ENCODE measurements at places on chromosomes 1 and 21. TPM values are rescaled to one million over a fixed set of nuclear protein-coding genes. Genes with fewer than 3 reads are reported as not detected.

Gene UTP11
- 27.0 TPM for total RNA-seq

Gene CYP4B1
- not detected for total RNA-seq

Gene DNM3
- 2.0 TPM for total RNA-seq

Gene CFAP126
- not detected for total RNA-seq

Gene TTLL7
- total RNA-seq = 18.7 TPM

Gene NAV1
- 52.6 TPM for total RNA-seq

Gene FAM89A
- 7.8 TPM for total RNA-seq

Gene PPIAL4G
- total RNA-seq = not detected

Gene CFHR5
- total RNA-seq = not detected

Gene LIPI
- not detected for total RNA-seq

Gene FCGR3B
- not detected for total RNA-seq

Gene PGLYRP3
- not detected for total RNA-seq

Gene PGBD2
- 6.1 TPM for total RNA-seq

Gene C1orf116
- total RNA-seq = not detected

Gene PPFIA4
- 20.0 TPM for total RNA-seq

Gene MROH9
- total RNA-seq = not detected

Gene MTARC1
- 1.2 TPM for total RNA-seq

Gene PTPN22
- total RNA-seq = 1.2 TPM

Gene APOBEC4
- not detected for total RNA-seq

Gene GPR52
- total RNA-seq = 0.50 TPM

Gene ZNF593OS
- total RNA-seq = not detected

Gene ERRFI1
- 11.5 TPM for total RNA-seq

Gene SLAMF1
- total RNA-seq = not detected

Gene SYT2
- total RNA-seq = not detected

Gene LCE3D
- total RNA-seq = not detected

Gene TTC39A
- total RNA-seq = 1.5 TPM

Gene EXO1
- total RNA-seq = 14.7 TPM

Gene CLIC4
- total RNA-seq = 485 TPM

Gene CCT8
- 266 TPM for total RNA-seq

Gene ANKRD65
- 4.2 TPM for total RNA-seq

Gene KIF26B
- total RNA-seq = 0.87 TPM

Gene CCDC24
- 3.8 TPM for total RNA-seq

Gene PROX1
- total RNA-seq = under 0.01 TPM

Gene RHBG
- total RNA-seq = not detected

Gene SRSF11
- total RNA-seq = 113 TPM

Gene TNFRSF4
- total RNA-seq = under 0.01 TPM

Gene TFAP2E
- 0.33 TPM for total RNA-seq

Gene LRRC42
- 35.3 TPM for total RNA-seq

Measured in smooth muscle cell of trachea (primary cell).